ENCODE measurements at places on chromosomes 1 and 21. TPM values are rescaled to one million over a fixed set of nuclear protein-coding genes. Genes with fewer than 3 reads are reported as not detected.
A peak's percentile ranks its signal among the peaks of the same experiment; 100 is the strongest.

DNA sequence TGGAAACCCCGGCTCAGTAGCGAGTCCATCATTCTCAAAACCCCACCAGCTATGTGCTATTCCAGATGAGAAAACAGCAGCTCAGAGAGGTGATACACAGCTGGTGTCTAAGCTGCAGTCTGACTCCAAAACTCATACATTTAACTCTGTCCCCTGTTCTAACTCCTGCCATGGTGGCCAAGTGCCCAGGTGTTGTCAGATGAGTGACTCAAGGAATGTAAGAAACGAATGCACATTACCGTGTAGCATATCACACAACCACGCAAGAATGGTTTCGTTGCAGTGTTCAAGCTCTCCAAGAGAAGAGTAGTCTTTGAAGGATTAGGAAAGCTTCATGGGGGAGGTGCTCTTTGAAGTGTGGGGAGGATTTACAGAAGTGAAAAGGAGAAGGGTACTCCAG is 4.7 kb upstream of the XKR8 start:
- DNase-seq = no peak

DNA sequence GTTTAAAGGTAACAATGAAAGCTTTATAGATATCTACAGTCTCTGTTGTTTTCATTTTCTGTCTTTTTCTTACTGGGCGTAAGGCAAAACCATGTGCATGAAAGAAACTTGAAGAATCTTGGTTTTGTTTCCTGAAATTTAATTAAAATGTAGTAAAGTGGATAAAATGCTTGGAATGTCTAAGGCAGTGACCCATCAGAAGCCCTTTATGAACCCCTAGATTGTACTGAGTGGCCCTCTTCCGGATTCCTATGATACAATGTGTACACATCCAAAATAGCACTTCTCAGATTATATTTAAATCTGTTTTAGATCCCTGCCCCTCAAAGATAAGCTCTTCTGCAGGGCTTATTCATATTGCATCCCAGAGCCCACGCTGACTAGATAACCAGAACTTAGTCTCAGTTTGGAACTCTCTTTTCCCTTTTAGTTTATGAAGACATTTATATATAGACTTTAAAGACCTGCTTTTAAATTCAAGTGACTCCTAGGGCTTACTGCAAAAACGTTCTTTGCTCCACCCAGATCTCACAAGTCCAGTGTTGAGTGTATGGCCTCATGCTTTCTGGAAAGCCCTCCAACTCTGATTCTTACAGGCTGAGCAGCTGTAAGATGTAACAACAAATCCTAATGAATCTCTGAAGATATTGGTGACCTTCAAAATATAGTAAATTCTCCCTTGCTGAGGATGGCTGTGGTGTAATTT is 142.9 kb downstream of the LRRC7 start:
- peak; percentile 70 for DNase-seq

DNA sequence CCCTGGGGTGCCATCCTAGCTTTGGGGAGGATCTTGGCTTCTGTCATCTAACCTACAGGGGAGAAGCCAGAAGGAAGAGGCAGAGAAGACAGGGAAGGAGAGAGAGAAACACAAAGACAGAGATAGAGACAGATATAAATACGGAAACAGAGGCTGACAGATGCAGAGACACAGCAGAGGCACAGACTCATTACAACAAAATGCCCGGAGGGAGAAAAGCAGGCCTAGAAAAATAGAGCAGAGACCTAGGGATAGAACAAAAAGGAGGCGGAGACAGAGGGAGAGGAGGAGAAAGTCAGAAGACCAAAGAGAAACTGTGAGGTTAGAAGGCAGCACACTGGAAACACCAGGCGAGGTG is 1.9 kb downstream of the PEAR1 start:
- DNase-seq = no peak

DNA sequence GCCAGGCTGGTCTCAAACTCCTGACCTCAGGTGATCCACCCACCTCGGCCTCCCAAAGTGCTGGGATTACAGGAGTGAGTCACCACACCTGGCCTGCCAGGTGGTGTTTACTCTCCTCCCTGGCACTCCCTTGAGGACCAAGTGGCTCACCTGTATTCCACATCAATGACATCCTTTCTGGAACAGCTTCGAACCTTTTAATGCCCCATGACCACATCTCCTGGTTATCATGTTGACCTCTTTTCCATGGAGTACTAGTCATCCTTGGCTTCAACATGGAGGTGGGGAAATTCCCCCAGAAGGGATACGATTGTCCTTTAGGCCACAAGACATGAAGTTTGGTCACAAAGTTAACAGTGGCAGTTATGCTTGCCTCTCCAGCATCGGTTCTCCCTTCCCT is 66.9 kb downstream of the CDC7 start:
- DNase-seq = no peak

- DNase-seq = no peak
Observed at GRCh38 chr21:19553919-19554615, 1150.5 kb upstream of the TMPRSS15 start.

Gene LRRC8D
- 24.2 TPM for total RNA-seq

Gene RAB25
- total RNA-seq = 62.7 TPM

DNA sequence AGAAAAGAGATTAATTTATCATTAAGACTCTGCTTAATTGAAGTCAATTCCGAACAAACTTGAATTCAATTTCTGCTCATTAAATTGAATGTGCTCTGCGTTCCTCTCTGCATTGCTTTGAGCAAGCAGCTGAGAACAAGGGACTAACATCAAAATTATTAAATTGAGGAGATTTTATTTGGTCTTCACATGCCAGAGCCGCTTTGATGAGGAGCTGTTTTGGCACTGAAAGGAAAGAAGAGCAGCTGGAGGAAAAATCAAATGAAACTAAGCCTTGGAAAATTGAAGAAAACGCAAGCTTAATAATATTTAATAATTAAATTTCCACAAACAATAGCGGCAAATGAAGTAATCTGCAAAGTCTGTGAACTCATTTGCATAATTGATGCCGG is 222.0 kb upstream of the PKN2 start:
- peak; percentile 71 for DNase-seq

Gene AK2
- total RNA-seq = 86.8 TPM

Gene CCDC17
- 53.7 TPM for total RNA-seq

DNA sequence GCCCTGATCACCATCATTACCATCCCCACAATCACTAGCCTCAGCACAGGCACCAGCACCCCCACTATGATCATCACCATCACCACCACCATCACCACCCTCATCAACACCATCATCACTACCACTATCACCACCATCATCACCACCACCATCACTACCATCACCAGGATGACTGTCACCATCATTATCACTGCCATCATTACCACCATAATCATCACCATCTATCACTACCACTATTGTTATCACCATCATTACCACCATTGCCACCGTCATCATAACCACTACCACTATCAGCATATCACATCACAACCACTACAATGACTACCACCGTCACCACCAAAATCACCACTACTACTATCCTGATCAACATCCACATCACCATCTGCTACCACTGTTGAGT is 57.3 kb upstream of the CASZ1 start:
- no peak for DNase-seq

- peak; percentile 100 for DNase-seq
Observed at GRCh38 chr1:2279210-2279639, 51.1 kb downstream of the SKI start.

GRCh38 chr1:241924080-241924808 is 33.3 kb upstream of the BECN2 start:
- DNase-seq = no peak

GRCh38 chr1:173757666-173758065 is 42.9 kb downstream of the KLHL20 start:
- DNase-seq = no peak

- DNase-seq = peak; percentile 89
Observed at GRCh38 chr1:151762941-151763921, at the start of gene MRPL9. Gene MRPL9 (minus strand): TSS chr1:151763496. CDS start chr1:151763479, 17 bp downstream.
